Activated T-cell treated with anti-CD3 and anti-CD28 coated beads for 24 hours (primary cell): ENCODE measurements at places on chromosomes 16 and 17.

DNA sequence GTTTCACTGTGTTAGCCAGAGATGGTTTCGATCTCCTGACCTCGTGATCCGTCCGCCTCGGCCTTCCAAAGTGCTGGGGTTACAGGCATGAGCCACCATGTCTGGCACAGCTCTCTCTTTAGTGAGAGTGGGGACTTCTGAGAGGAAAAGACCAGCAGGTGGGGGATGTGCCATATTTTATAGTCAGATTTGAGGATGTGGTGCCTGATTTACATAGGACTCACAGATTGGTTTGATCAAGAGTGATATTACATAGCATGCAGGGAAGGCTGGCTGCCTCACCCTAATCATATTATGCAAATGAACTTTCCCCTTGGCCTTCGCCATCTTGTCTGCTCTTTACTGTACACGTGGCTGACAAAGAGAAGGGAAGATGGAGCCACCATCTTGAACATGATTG is 28.1 kb upstream of the MAPK3 start:
- no peak for DNase-seq

- DNase-seq, result no peak
Observed at GRCh38 chr17:64771980-64772844, 110.1 kb upstream of the SMURF2 start.

GRCh38 chr17:5439446-5439764 is 450 bp upstream of the C1QBP start:
- no peak for DNase-seq

DNA sequence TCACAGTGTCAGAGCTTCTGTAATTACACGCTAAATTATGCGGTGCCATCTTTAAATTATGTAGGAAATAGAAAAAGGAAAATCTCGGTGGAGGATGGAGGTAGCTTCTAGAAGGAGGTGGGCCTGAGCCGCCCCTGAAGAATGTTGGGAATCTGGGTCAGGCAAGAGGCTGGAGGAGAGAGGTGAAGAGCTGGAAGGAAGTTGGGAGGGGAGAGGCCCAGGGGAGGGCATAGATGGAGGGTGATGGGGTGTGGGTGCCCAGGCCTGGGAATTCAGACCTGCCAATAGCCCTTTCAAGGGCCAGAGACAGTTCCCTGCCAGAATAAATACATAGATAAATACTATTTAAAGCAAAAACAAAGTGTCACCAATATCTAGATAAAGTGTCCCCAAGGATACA is 415.0 kb upstream of the HSBP1 start:
- DNase-seq, result no peak

DNA sequence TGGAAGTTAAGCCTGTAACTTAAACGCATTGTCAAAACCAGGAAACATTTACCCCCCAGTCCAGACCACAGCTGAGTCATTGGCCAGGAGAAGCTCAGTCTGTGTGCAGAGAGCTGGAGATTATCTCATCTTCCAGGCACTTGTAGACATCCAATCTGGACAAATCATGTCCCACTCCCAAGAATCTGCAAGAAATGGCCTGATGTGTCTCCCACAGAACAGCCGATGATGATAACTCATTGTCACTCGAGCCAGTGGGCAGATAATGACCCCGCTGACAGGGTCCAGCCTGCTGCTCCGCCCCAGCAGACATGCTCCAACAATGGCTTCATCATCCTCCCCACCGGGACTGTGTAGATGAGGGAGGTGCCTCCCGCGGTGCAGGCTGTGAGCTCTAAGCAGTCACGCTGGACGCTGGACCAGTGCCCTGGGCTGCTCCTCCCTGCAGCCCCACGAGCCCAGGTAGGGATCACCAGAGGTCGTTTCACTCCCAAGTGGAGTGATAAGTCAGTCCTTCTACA is 322.5 kb downstream of the C16orf95 start:
- no peak for DNase-seq

- DNase-seq, result no peak
Observed at GRCh38 chr17:46788300-46788699, 30.2 kb downstream of the WNT3 start.

GRCh38 chr17:6823011-6823442 is 8.5 kb downstream of the TEKT1 start:
- no peak for DNase-seq

- DNase-seq, result no peak
Observed at GRCh38 chr16:81175325-81175891, 63.1 kb upstream of the BCO1 start.

DNA sequence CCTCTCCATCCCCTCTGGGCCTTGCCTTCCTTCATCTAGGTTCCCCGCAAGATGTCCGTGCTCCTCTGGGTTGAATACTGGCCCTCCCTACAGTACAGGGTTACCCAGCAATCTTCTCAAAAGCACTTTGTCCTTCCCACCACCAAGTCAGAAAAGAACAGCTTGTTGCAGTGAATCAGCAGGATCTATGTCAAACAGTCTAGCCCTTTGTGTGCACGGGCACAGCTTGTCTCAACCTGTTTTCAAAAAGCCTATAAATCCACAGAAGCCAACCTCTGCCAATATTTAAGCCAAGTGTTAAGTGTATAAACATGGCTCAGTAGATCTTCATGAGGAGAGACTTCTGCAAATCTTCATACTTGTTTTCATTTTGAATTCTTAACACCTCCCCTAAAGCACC is 25.2 kb downstream of the C17orf67 start:
- no peak for DNase-seq

DNA sequence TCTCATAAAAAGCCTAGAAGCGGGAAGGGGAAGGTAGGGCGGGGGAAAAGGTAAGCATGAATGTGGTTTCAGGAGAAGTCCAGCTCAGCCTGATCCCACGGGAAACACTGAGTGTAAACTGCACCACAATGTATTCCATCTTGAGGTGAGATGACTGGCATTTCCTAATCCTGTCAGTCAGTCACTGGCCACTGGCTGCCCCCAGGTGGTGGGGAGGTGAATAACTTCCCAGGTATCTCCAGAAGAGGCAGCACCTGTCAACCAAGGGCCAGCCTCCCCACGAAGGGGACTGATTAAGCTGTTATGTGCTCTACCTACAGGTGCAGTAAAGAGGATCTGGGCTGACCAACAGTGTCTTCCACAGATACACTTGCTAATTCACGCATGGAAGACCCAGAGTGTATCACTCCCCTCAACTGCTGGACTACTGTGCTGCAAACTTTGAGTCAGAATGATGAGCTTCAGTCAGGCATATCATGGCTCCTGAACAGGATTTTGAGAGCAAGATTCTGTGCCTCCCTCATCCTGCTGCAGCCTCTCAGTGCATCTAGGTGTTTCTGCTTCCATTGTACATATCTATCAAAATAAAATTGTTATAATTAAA is 108.5 kb upstream of the CCL2 start:
- DNase-seq, result peak; percentile 16

- DNase-seq, result no peak
Observed at GRCh38 chr17:55158439-55158838, 106.3 kb upstream of the HLF start.

DNA sequence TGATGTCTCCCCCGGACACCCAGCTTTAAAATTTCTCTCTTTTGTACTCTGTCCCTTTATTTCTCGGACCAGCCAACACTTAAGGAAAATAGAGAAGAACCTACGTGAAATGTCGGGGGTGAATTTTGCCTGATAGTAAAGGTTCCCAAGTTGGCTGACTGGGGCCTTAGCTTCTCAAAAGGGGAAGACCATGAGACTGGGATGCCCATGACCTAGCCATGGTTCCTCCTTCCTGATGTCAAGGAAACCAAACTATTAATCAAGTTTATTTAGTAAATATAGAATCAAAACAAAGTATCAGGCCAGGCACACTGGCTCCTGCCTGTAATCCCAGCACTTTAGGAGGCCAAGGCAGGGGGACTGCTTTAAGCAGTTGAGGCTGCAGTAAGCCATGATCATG is 2.4 kb upstream of the EIF1 start:
- DNase-seq, result no peak

DNA sequence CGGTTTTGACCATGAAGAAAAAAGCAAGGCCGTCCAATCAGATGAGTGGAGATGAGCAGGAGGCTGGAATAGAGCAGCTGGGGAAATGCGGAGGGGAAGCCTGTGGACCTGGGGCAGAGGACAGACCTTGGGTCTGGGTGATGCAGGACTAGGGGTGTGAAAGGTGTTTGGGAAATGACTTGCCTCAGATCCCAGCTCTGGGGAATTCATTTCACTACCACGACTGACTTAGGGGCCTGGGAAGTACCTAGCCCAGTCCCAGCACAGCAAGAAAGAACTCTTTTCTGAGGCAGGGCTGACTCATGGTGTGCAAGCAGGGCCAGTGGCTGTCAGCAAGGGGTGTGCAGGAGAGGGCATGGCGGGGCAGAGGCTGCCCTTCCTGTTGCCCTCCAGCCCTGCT is 14.8 kb downstream of the DNAI2 start:
- DNase-seq, result no peak

DNA sequence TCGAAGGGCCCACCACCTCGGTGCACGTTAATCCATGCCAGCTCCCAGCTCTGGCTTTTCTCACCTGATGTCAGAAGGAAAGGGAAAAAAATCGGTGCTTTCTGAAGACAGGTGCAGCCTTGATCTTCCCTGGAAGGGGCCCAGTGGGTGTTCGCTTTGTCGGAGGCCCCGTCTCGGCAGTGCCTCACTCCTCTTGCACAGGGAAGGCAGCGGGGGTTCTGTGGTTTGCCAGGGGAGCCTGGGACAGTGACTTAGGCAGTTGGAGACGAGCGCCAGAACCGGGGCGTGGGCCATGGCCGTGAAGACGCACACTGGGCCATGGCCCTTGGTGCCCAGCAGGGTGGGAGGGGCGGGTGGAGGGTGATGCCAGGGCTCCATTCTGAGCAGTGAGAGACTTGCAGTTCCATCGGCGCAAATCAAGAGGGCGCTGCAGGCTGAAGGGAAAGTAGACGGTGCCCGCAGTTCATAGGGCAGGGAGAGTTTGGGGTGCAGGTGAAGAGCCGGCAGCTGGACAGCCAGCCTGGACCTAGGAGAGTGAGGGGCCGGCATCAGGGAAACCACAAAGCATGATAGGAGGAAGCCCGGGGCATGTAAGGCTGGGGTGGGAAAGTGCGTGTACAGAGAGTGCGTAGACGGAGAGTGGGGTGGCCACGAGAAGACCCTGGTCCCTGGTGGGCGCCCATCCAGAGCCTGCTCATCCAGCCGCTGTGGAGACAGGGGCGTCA is 101.3 kb upstream of the CHMP6 start:
- DNase-seq, result no peak

DNA sequence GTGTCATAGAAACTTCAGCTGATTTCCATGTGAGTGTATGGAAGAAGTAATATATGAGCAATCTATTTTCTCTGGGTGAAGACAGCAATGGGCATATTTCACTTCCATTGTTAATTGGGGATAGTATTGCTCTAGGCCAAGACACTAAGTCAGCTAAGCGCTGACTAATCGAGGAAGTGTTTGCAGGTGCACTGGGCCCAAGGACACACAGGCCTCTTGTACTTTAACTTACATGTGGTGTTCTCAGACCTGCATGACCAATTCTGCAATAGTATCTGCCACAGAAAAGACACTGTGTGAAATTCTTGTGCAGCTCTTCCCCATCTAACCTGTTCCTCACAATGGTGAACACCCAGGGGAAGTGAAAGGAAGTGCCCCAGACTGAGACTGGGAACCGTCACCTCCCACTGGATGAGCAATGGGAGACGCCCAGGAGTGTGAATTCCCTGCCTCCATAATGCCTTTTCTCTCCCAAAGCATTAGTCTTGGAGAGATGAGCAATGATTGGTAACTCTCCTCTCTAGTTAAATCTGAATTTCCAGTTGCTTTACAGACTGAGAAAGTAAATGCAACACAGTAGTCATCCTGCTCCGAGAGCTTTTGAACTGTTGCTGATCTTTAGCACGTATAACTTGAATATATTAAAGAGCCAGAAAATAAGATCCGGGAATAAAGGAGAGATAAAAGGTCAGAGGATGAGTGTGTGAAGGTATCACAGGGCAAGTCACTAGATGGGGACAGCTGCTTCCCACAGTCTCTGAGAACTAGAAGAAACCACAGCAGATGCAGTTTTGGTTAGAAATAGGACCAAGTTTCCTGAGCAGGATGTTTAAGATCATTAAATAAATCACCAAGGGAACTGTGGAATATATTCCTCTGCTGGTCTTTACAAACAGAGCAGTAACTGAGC is 82.6 kb downstream of the CDK5R1 start:
- no peak for DNase-seq

DNA sequence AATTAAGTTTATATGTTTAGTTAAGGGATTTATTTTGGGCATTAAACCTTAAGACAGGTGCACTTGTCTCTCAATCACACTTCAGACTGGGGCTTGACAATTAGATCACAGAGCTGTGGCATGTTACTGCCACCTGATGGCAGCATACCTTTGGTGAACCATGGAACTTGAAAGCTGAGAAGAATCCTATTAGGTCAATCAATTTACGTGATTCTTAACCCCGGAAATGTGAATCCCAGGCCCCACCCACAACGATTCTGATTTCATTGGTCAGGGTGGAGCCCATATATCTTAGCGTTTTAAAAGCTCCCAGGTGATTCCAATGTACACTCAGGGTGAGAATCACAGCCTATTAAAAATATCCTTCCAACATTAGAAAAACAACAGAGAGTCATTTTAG is 91.0 kb downstream of the GSG1L start:
- peak; percentile 23 for DNase-seq

- DNase-seq, result no peak
Observed at GRCh38 chr17:8967861-8968260, 2.4 kb upstream of the PIK3R5 start.

GRCh38 chr16:35510701-35511100 is 2051.3 kb downstream of the TP53TG3F start:
- DNase-seq, result no peak
